CD4-positive, alpha-beta T cell (primary cell): ENCODE measurements at places on chromosomes 11 and 22.

- no peaks in the 10 kb centered on the region for H3K4me1 ChIP-seq
- no peak overlapping the region for H3K27ac ChIP-seq
- no peak for DNase-seq
- H3K27me3 ChIP-seq = no peaks in the 10 kb centered on the region
- H3K4me3 ChIP-seq = no peak overlapping the region
- H3K36me3 ChIP-seq = no peaks in the 10 kb centered on the region
Measured at GRCh38 chr22:27381552-27381951, 420.0 kb downstream of the MN1 start.

DNA sequence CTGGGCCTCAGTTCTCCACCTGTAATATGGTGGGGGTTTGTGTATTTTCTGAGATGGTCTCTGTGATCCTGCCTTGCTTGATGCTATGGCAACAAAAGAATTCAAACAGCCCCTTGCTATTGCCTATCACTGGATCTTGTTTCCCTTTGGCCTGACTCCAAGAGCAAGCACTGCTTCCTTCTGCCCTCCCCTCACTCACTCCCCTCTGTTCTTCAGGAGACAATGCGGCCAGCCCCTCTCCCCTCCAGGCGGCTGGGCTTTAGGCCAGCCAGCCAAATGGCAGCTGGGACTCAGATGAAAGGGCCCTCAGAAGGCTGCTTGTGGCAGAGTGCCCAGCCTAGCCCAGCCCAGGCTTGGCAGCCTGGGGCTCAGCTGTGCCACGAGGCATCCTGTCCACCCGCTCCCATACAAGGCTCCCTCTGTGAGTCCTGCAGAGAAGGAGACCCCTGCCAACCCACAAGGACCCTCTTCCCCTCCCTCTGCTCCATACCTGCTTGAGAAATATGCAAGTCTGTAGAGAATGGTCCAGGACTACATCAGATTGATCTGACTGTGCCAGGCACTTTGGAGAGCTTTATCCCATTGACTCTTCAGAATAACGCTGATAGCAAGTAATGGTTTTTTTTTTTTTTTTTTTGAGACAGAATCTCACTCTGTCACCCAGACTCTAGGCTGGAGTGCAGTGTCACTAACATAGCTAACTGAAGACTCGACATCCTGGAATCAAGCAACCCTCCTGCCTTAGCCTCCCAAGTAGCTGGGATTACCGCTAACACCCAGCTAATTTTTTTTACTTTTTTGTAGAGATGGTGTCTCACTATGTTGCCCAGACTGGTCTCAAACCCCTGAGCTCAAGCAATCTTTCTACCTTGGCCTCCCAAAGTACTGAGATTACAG, 7.6 kb upstream of the KCTD14 start:
- no peak overlapping the region for H3K4me3 ChIP-seq
- H3K4me1 ChIP-seq = no peaks in the 10 kb centered on the region
- no peak overlapping the region for H3K27ac ChIP-seq

- no peak overlapping the region for H3K4me3 ChIP-seq
- H3K4me1 ChIP-seq = no peaks in the 10 kb centered on the region
- no peak overlapping the region for H3K27ac ChIP-seq
- H3K27me3 ChIP-seq = no peaks in the 10 kb centered on the region
- no peaks in the 10 kb centered on the region for H3K36me3 ChIP-seq
- no peak for DNase-seq
Measured at GRCh38 chr11:102513869-102514268, 16.7 kb downstream of the MMP7 start.

- H3K4me1 ChIP-seq = no peaks in the 10 kb centered on the region
- H3K27ac ChIP-seq = no peak overlapping the region
- DNase-seq = no peak
- no peaks in the 10 kb centered on the region for H3K36me3 ChIP-seq
- H3K27me3 ChIP-seq = peaks cover 3% of the 10 kb centered on the region
Measured at GRCh38 chr11:70844387-70844786, 408.0 kb downstream of the SHANK2 start.
